ENCODE measurements at places on chromosomes 3 and 15.

GRCh38 chr3:7285505-7285904 lies 424.6 kb downstream of the GRM7 start:
- no peak for DNase-seq

GRCh38 chr3:103699228-103699627 lies 1264.4 kb downstream of the ZPLD1 start:
- DNase-seq = no peak

GRCh38 chr15:60325905-60326304 lies 71.9 kb downstream of the ANXA2 start:
- no peak for DNase-seq

DNA sequence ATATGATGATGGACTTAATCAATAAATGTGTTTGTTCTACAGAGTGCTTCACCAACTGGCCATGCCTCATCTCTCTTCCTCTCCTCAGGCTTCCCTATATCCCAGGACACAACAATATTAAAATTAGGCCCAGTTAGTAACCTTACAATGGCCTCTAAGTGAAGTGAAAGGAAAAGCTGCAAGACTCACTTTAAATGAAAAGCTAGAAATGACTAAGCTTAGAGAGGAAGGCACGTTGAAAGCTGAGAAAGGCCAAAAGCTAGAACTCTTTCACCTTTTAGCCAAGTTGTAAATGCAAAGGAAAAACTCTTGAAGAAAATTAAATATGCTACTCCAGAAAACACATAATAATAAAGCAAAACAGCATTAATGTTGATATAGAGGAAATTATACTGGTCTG lies 1010.3 kb downstream of the NAALADL2 start:
- no peak for DNase-seq

GRCh38 chr3:98966862-98967546 lies 65.5 kb upstream of the DCBLD2 start:
- no peak for DNase-seq

GRCh38 chr3:186255703-186256331 lies 106.2 kb downstream of the DGKG start:
- no peak for DNase-seq

- no peak for DNase-seq
Measured at GRCh38 chr3:178562143-178562946, 26.1 kb downstream of the KCNMB2 start.

- no peak for DNase-seq
Measured at GRCh38 chr3:43687499-43687811, 3.3 kb upstream of the ABHD5 start.

- DNase-seq = no peak
Measured at GRCh38 chr3:148943506-148944205, 47.7 kb upstream of the GYG1 start.

DNA sequence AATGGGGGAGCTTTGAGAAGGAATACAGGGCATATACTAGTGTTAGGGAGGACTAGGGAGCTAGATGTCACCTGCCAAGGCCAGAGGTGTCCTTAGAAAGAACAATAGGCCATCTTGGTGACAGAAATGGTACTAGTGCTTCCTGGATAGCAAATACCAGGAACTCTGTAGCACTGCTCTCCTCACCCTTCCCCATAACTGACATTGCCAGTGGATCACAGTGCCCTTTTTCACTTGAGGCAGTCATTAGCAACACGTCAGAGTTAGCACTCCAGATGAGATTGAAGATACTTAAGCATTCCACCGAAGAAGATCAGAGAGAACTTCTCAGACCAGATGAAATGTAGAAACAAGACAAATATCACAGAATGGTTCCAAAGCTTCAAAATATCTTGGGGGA lies 103.1 kb upstream of the PDZRN3 start:
- no peak for DNase-seq

GRCh38 chr3:65751123-65751700 lies 287.5 kb downstream of the MAGI1 start:
- no peak for DNase-seq

DNA sequence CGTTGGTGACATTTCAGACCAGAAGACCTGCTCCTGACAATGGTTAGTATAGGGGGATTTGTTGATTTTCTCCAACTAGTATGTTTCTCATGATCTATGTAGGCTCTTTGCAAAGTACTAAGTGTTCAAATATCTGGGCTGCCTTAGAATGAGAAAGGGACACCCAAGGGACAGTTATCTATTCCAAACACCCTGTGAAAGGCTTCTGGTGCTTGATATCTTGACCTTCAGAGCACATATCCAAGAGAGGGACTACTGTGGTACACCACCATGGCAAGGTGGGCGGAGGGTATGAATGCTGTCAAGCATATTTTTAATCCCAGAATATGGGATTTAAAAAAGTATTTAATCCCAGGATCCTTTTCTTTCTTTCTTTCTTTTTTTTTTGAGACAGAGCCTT lies 1.1 kb downstream of the FANCD2OS start:
- no peak for DNase-seq

DNA sequence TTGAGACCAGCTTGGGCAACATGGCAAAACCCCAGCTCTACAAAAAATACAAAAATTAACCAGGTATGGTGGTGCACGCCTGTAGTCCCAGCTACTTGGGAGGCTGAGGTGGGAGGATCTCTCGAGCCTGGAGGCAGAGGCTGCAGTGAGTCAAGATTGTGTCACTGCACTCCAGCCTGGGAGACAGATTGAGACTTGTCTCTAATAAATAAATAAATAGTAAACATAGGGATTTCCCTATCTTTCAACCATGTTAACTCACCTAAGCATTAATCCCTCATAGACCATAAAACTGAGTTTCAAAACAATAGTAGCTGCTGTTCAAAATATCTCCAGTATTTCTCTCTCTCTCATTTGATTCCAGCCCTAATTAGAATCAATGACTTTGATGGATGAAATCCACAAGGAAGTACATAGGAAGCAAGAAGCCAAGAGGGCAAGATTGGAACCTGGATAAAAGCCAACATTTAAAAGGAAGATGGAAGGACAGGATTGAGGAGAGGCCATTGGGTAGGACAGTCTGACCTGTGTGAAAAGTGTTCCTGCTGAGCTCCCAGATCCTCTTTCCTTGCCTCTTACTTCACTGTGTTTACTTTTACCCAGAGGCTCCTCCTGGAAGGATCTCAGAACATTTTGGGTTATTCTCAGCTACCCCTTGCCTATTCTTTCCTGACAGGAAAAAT lies 12.4 kb upstream of the TTBK2 start:
- DNase-seq = no peak

DNA sequence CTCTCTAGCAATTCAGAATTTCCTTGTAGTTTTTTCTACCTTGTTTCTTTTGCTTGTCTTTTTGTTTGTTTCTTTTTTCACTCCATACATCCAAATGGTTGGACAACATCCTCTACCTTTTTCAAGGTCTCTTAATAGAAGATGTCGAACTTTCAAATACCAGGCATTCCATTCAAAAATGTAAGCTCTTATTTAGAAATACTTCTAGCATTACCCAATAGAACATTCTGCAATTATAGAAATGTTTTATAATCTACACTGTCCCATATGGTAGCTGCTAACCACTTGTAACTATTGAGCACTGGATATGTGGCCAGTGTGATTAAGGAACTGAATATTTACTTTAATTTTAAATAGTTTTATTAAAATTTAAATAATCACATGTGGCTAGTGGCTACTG lies 196.2 kb upstream of the MRPL3 start:
- DNase-seq = no peak

GRCh38 chr3:127085576-127085975 lies 102.7 kb downstream of the PLXNA1 start:
- DNase-seq = no peak

GRCh38 chr3:8490079-8490552 lies 11.5 kb upstream of the LMCD1 start:
- DNase-seq = no peak

DNA sequence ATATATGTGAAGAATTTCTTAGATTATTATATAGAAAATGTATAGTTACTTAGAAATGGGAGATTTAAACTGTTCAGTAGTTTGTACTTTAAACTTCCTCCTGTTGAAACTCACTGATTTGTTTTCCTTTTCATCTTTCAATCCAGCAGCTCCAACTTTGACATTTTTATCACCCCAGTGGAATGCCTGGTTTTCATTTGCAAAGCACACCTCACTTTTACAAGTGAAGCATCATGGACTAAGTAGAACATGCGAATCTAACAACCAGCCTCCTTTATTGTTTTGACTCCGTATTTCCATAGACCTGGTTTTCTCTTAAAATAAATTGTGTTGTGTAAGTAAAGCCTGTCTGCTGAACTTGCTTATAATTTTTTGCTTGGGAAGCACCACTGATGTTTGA lies 97.8 kb upstream of the ROBO2 start:
- DNase-seq = no peak

GRCh38 chr3:190811775-190812480 lies 50.6 kb downstream of the GMNC start:
- no peak for DNase-seq

DNA sequence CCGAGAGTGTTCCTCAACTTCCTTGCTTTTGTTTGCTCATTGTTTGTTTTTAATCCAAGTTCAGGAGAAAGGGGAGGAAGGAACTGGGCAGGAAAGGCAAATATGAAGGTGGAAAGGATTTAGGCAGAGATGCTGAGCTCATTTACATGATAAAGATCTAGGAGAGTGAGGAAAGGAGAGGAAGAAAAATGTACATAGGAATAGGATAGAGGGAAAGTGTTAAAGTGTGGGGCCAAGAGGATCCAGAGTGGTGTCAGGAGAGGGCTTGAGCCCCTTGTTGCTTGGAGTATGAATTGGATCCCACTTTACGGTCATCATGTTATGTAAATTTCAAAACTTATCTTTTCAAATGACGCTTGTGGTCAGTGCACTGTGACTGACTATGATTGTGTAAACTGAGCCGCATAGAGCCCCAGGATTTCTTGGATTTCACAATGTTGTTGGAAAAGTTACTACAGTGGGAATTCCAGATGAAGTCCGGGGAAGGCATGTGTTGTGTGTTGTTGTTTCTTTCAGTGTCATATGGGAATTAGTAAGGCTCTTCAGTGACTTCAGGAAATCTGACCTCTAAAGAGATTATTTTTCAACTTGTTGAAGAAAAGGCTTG lies 15.0 kb upstream of the PLD1 start:
- DNase-seq = no peak

DNA sequence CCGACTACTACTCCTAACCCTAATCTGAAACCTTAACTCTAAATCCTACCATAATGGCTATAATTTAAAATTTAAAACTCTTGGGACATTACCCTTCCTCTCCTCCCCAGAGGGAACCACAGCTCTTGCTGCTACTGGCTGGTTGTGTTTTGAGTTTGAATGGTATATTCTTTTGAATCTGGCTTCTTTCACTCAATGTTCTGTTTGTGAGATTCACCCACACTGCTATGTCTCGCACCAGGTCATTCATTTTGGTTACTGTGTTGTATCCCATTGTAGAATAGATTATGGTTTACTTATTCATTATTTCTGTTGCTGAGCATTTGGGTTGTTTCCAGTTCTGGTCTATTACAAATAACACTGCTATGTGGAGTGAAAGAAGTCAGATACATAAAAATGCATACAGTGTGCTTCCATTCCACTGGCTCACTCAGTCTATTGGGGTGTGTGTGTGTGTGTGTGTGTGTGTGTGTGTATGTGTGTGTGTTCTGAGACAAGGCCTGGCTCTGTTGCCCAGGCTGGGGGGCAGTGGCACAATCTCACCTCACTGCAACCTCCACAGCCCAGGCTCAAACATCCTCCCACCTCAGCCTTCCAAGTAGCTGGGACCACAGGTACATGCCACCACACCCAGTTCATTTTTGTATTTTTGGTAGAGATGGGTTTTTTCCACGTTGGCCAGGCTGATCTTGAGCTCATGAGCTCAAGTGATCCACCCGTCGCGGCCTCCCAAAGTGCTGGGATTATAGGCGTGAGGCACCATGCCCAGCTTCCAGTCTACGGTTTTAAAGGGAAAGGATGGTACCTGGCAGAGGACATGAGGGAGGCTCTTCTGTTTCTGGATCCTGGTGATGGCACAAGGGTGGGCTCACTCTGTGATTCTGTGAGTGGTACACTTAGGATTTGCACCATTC lies 19.2 kb upstream of the SYNM start:
- no peak for DNase-seq

DNA sequence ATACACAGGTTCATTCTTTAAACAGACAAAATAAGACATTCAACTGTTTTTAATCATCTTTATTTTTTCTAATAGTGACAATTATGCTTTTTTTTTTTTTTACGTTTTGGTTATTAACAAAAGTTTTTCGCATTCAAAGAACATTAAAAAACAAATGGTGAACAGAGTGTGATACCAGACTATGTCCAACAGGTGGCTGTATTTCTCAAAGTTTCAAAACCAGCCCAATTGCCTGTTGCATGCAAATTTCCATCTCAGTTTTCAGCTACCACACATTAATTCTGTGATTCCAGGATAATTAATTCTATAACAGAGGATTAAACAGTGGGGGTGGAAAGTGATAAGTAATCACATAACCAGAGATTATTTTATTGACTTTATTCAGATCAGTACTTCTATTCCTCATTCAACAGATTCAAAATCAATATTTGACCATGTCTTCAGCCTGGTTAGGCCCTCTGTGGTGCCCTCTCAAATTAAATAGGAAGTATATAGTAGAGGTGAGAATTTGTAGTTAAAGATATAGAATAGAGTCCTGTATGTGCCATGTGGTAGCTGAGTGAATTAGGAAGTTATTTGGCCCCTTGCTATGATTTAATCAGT lies 122.2 kb upstream of the DCBLD2 start:
- no peak for DNase-seq

DNA sequence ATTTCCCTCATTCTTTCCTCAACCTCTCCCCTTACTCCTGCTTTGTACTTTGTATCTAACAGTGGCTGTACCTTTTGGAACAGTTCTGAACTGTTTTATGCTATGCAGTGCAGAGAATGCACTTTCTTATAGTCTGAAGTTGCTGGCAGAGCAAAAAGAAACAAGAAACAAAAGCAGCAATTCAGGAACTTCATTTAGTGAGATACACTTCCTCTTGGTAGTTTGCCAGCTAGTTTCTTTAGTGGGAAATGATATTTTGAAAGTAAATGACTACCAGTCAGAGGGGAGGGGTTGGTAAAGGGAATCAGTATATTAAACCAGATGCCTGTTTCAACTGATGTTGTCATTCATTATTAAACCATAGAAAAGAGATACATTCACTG lies 55.0 kb upstream of the CHD2 start:
- DNase-seq = no peak

- DNase-seq = no peak
Measured at GRCh38 chr3:190699776-190700175, 162.7 kb downstream of the GMNC start.

- no peak for DNase-seq
Measured at GRCh38 chr3:62718011-62718410, 157.2 kb downstream of the CADPS start.

All from stimulated activated CD8-positive, alpha-beta memory T cell treated with anti-CD3 and anti-CD28 coated beads, Interleukin-7, amount 100 ng/mL, for 48 hours (primary cell).